Naive thymus-derived CD8-positive, alpha-beta T cell (primary cell): ENCODE measurements at places on chromosomes 7 and 10.

GRCh38 chr7:126223729-126224128, 1029.0 kb downstream of the GRM8 start:
- no peak for DNase-seq

DNA sequence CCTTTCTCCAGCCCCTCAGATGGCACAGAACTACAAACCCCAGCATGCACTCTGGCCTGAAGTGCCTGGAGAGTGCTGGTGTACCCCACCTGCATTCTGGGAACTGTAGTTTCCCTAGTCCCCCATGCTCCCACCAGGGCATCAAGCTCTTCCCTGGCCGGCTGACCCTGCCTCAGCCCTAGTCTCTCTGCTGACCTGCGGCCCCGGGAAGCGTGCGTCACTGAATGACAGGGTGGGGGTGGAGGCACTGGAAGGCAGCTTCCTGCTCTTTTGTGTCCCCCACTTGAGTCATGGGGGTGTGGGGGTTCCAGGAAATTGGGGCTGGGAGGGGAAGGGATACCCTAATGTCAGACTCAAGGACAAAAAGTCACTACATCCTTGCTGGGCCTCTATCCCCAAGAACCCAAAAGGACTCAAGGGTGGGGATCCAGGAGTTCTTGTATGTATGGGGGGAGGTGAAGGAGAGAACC, 2.1 kb downstream of the NOS3 start:
- no peak for DNase-seq

- no peak for DNase-seq
Observed at GRCh38 chr7:6409944-6410693, 37.6 kb downstream of the DAGLB start.

GRCh38 chr10:31526681-31527080, 207.7 kb downstream of the ZEB1 start:
- DNase-seq: no peak

- no peak for DNase-seq
Observed at GRCh38 chr10:128560406-128560805, 434.2 kb upstream of the MKI67 start.

GRCh38 chr7:132569884-132570614, 6.2 kb downstream of the PLXNA4 start:
- DNase-seq: no peak

DNA sequence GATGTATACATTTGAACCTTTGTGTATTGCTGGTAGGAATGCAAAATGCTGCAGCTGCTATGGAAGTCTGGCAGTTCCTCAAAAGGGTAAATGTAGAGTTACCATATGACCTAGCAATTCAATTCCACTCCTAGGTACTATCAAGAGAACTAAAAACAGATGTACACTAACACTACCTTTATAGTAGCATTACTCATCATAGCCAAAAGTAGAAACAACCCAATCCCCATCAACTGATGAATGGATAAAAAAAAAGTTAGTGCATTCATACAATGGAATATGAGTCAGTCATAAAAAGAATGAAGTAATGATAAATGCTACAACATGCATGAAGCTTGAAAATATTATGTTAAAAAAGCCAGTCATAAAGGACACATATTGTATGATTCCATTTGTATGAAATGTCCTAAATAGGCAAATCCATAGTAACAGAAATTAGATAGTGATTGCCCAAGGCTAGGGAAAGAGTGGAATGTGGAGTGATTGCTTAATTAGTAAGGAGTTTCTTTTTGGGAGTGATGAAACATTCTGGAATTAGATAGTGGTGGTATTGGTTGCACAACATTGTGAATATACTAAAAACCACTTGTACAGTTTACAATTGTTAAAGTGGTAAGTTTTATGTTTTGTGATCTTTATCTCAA, 96.4 kb upstream of the AOAH start:
- DNase-seq: no peak

DNA sequence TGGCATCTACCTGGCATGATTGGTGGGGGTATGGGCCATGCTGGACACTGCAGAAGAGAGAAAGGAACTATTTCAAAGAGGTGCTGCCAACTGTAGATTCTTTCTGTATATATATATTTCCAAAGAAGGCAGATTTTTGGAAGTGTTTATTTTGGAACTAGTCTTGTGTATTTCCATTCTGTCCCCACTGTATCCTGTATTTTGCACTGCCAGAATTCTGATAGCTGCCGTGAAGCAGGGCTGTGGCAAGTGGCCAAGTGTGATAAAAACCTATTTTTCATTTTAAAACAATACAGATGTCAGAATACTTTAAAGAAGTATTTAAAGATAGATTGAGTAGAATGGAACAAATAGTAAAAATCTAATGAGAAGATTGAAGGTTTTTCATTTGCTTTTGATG, 17.1 kb downstream of the MCU start:
- no peak for DNase-seq

DNA sequence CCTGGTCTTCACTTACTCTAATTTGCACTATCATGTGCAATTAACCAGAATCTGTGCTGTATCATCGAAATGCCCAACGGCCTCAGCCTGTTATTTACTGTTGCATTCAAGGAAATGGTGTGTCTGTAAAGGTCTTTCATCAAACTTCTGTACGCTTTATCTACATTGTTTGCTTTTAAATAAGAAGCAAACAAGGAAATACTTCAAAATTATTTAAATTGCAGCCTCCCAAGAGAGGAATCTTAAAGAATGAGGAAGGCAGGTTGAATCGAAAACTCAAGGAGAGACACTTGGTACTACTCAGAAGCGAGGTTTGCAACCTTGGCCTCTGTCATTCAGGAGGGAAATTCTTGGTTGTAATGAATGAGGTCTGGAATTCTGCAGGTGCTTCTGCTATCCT, 40.7 kb downstream of the MGAM start:
- DNase-seq: no peak

- DNase-seq: no peak
Observed at GRCh38 chr10:117653170-117653515, 110.6 kb downstream of the EMX2 start.

GRCh38 chr7:11302121-11302520, 328.4 kb downstream of the PHF14 start:
- DNase-seq: no peak

DNA sequence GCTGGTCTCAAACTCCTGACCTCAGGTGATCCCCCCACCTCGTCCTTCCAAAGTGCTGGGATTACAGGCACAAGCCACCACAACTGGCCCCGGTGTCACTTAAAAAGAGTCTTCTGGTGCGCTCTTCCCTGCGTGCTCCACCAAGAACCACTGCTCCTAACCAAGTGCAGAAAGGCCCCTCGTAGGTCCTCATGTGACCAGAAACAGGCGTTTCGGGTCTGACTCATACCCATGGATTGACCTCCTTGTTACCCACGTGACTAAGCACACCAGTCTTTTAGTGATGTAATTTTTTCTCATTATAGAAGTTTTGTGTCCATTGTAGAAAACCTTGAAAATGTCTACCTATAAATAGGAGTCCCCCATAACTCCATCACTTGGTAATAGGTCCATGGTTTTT, 13.9 kb downstream of the FKBP6 start:
- no peak for DNase-seq

DNA sequence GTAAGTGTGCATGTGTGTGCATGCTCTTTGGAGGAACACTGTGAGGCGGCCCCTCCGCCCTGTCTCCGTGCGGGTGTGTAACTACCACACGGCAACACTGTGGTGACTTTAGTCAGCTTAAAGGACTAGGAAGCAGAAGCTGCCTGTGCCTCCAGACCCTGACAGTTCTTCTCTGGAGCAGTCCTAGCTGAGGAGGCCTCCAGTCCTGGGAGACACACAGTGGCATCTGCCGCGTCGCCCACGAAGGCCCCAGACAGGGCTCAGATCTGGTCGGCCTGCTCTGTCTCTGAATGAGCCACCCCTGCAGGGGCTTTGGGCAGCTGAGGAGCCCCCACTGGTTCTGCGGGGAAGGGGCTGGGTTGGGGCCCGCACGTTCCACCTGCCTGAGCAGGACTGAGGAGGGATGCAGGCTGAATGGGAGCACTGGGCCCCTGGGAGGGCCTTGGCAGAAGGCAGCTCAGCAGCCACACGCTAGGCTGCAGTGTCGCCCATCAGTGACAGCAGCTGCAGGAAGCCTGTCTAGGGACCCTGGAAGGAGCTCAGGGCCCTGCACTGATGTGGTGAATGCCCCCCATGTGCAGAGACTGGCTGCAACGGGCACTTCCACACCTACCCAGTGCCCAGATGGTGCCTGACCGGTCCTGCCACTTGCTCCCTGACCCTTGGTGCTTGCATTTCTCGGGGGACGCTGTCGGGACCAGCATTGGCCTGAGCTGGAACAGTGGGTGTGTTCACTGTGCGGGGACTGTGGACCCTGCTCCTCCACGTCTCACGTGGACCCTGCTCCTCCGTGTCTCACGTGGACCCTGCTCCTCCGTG, 27.3 kb upstream of the KNDC1 start:
- DNase-seq: no peak

DNA sequence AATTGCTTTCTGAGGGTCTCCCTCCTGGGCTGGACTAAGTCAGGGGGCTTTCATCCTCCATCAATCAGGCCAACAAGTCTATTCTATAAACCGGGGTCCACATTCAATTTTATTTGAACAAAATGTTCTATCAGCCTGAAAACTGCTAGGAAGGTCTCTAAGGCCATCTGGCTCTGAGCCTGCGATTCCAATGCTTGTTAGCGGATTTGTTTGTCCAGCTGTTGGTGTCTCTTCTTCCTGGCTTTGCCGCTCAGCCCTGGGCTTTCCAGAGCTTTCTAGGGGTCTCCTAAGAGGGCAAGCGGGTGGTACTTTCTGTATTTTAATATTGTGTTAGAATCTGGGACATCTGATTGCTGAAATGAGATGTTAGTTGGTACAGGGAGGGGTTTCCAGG, 136.7 kb downstream of the VIPR2 start:
- DNase-seq: no peak

- no peak for DNase-seq
Observed at GRCh38 chr7:19397911-19398310, 252.7 kb upstream of the FERD3L start.

DNA sequence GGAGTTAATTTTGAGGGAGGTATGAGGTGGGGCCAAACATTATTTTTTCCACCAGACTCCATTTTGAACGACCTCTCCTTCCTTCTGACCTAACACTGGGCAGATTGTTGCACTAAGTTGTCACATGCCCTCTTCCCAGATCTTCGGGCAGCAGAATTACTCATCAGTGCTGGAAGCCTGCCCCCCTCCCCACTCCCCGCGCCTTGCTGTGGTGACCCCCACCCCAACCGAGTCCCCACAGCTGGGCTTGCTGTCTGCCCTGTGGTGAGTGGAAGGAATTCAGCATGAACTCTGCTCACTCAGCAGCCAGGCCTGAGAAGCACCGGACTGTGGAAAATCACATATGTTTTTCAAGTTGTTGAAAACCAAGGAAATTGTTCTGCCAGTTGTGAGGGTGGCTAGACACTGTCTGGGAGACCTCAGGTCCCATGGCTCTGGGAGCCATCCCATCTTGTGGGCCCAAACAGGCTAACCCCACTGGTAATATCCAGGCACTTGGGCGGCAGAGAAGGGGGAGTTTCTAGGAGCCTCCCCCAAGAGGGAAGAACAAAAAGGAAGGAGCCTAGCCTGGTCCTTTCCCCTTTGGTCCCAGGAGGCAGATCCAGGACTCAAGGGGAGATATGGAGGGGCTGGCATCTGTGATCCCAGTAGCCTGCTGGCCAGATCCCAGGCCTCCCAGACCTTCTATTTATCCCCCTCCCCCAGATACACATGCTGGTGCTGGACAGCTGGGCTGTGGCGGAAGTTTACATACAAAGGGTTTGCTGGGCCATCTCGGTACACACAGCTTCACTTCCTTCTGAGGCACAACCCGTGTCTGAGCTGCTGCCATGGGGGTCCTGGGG, 3.5 kb upstream of the AEBP1 start:
- DNase-seq: no peak

DNA sequence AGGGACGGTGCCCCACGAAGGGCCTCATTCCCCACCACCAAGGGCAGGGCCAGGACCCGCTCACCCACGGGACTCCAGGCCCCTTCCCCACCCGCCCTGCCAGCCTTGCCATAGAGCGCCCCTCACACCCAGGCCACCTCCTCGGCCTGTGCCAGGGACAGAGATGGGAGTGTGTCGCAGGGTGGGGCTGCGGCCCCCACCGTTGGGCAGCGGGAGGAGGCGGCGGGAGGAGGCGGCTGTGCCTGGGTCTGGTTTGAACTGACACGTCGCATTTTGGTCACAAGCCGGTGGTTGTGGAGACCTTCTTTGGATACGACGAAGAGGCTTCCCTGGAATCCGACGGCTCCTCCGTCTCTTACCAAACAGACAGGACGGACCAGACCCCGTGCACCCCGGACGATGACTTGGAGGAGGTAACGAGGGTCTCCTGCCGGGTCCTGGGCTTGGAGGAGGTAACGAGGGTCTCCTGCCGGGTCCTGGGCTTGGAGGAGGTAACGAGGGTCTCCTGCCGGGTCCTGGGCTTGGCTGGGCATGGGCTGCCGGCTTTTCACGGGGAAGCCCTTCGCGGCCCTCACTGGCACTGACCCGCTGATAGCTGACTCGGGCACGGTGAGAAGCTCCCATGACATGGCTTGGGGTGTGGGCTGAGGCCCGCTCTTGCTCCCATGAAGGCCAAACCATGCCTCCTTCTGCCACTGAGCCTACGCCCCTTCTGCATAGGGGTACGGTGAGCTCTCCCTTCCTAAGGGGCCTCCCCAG, 46.4 kb upstream of the DPYSL4 start:
- DNase-seq: no peak

GRCh38 chr7:91436655-91437054, 172.4 kb downstream of the FZD1 start:
- no peak for DNase-seq

DNA sequence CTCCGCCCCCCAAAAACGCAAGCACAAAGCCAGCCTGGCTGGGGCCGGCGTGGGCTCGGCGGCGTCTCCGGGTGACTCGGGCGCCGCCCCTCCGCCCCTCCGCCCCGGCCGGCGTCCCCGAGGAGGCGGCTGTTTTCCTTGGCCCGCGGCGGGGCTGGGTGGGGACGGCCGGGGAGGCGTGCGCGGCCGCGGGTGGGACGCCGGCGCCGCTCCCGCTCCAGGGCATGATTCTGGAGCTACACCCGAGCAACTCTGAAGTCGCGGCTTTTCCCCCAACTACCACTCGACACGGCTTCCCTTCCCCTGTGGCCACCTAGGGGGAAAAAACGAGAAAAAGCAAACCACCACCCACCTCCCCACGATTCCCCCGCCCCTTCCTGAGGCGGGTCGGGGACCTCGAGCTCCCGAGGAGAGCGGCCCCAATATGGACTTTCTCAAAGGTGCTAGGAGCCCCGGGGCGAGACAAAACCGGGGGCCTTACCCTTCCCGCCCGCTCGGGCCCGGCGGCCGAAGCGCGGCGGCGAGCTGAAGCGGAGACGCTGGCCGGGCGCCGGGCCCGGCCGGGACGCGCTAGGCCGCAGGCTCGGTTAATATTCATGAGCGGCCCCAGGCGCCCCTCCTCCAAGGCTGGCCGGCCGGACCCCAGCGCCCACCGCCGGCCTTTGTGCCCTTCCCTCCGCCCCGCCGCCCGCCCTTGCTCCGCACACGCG, 856 bp downstream of the ARHGAP21 start:
- DNase-seq: peak; percentile 59

DNA sequence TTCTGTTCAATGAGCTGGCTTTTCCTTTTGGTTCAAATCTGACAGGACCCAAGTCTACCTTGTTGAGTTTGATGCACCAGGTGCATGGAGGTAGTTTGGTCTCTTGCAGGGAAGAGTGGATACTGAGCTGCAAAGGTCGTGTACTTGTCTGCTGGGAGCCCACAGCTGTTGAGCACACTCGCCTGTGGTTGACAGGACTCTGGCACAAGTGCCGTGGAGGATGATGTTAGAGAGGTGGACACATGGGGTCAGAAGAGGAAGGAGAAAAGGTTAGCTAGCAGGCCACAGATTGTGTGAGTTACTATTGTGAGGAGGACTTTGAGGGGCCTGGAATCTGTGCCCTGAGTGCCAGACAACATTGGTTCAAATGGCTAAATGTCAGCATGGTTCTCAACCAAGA, 197.3 kb downstream of the CREB5 start:
- DNase-seq: no peak

GRCh38 chr10:95374597-95375209, 83.9 kb upstream of the PDLIM1 start:
- peak; percentile 8 for DNase-seq
